ENCODE measurements at places on chromosomes 12 and 14.
A peak's percentile ranks its signal among the peaks of the same experiment; 100 is the strongest.

GRCh38 chr12:44157359-44157758 is 321.5 kb downstream of the TMEM117 start:
- DNase-seq = no peak

GRCh38 chr14:105206873-105207272 is 25.8 kb upstream of the NUDT14 start:
- DNase-seq = no peak

DNA sequence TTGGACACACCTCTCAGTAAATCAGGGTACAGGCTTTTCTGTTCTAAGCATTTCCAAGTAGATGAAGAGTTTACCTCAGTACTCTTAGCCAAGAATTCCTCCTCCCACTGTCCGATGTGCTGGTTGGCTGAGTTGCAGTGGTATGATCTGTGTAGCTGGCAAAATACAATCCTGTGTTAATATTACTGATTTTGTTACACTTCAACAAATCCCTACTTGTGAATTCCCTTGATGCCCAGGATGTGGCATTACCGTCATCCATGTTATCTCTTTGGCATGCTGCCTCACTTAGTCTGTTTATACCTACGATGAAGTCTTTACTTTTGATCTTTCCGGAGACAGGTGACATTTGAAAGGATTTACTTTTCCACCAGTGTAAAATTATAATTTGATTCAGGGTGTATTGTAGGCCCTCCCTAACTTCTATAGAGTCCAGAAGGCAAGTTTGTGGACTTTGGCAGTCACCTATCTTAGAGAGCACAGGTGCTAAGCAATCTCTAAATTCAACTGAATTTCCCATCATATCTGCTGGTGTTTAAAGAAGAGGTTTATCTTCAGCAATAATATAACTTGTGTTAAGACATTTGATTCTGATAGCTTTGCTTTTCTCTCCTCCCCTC is 10.1 kb downstream of the CCDC196 start:
- no peak for DNase-seq

GRCh38 chr14:22737052-22737451 is 29.4 kb upstream of the OXA1L start:
- DNase-seq = no peak

- DNase-seq = no peak
These were observed 151.9 kb upstream of the ABCD2 start for GRCh38 chr12:39771456-39771855.

- no peak for DNase-seq
These were observed 96.2 kb downstream of the FAR2 start for GRCh38 chr12:29245246-29245645.

GRCh38 chr14:96256407-96256806 is 397 bp downstream of the BDKRB1 start:
- DNase-seq = no peak

- DNase-seq = no peak
These were observed 2.4 kb upstream of the RXYLT1 start for GRCh38 chr12:63777340-63777739.

DNA sequence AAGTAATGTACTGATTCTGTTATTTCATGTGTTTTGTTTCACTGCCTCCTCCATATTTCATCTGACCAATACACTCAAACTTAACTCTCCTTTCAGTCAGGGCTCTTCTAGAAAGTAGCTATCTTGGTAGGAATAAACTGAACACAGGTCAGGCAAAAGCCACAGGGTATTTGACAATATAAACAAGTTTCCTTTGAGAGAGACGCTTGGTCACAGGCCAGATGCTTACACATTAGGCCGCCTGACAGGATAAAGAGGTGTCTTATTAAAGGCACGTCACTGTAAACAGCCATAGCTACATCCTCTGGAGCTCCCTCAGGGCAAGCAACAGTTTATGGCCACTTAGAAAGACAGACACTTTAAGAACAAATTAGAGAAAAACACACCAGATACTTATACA is 607.5 kb downstream of the SLC6A15 start:
- DNase-seq = no peak

DNA sequence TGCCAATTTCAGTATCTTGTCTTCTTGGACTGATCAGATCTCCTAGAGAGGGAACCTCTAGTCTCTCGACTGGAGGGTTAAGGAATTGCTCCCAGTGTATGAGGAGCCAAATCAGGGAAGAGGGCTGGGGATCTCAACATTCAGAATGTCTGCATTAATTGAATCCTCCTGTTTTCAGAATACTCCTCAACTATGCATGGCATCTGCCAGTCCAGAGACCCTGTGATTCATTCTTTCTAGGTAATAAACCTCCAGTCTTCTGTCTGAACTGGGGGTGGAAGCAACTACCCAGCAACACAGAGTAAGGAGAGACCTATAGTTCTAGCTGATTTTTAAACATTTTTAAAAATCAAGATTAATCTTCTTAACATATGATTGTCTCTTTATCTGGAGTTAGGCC is 92.7 kb downstream of the AKAP6 start:
- DNase-seq = no peak

DNA sequence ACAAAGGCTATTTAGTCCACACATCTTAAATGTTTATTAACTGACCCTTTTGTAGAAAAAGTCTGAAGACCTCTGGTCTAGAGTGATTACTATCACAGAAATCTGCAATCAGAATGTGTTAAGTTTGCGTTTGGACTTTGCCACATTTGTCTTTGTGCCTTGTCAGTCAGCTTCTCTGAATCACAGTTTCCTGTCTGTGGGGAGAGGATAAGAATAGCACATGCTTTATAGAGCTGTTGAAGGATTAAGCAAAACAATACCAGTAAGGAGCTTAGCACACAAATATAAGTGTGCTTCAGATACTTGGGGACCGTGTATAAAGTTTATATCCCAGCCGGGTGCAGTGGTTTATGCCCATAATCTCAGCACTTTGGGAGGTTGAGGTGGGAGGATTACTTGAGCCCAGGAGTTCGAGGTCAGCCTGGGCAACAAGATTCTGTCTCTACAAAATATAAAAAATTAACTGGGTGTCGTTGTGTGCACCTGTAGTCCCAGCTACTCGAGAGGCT is 63.0 kb upstream of the BTG1 start:
- no peak for DNase-seq

GRCh38 chr12:59929110-59929509 is 333.3 kb downstream of the SLC16A7 start:
- no peak for DNase-seq

- no peak for DNase-seq
These were observed 12.0 kb downstream of the TMTC1 start for GRCh38 chr12:29771786-29772185.

GRCh38 chr12:51521554-51522276 is 69.3 kb upstream of the SCN8A start:
- no peak for DNase-seq

DNA sequence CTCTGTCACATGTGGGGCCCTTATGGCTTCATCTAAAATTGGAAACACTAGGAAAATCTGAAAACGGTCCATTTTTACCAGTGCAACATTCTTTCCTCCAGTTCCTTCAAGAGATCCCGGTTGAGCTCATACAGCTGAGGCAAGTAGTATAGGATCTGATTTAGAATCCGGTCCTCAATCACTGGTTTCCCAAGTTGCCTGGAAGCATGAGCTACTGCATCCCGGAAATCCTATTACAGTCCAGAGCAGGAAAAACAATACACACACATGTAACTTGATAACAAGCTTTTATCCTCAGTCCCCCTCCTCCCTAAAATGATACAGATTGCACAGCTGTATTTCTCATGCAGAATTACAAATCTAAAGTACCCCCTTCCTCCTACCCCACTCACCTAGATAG is 67.9 kb upstream of the NR2C1 start:
- DNase-seq = no peak

GRCh38 chr14:103849151-103849886 is 1.9 kb upstream of the PPP1R13B start:
- DNase-seq = no peak

DNA sequence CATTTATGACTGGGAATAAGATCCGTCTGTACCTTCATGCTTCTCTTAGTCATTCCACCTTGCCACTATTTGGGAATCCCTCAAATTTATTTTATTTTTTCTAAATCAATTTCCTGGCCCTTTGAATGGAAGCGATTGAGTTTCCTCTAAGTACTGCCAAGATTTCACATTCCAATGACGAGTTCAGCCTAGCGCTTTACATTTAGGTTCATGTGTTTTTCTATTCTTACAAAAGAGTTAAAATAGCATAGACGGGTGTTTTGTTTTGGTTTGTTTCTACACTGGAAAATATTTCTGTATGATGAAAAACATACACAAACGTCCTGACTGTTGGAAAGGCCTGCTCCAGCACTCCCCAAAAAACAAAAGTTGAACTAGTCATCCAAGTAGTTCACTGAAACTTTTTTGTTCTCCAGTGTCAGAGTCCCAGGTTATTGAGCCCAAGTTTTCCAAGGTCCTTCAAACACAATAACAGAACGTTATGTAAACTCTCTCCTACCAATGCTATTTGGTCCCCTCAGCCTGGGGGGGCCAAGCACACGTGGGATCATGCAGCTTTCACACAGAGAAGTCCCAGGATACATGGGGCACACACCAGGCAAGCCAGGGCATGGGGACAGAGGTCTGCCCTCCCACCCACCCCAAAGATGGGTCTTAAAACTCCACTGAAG is 74.8 kb upstream of the FOXN3 start:
- DNase-seq = no peak

DNA sequence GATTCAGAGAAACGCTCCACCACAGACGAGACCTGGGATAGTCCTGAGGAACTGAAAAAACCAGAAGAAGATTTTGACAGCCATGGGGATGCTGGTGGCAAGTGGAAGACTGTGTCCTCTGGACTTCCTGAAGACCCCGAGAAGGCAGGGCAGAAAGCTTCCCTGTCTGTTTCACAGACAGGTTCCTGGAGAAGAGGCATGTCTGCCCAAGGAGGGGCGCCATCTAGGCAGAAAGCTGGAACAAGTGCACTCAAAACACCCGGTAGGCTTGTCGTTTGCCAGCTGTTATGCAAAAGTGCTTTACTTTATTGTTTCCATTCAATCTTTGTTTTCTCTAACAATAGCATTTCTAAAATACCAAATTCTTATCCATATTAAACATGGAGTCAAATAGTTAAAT is 287.3 kb downstream of the NAV3 start:
- DNase-seq = peak; percentile 73

GRCh38 chr14:100022772-100023451 is 42.3 kb upstream of the EVL start:
- DNase-seq = no peak

DNA sequence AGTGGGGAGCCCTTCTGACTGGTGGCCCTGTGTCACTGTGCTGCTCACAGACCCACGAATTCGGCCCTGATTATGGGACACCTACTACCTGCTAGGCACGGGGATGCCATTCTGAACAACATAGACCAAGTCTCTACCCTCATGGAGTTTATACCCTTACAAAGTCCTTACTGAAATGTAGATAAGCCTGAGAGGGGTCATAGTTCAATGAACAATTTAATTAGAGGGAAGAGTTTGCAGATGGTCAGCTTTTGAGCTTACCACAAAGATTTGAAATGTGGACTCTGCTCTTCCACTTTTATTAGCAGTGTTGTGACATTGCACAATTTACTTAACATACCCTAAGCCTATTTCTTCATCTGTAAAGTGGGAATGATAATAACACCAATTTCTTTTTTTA is 161.1 kb downstream of the MYRFL start:
- no peak for DNase-seq

- DNase-seq = no peak
These were observed 16.9 kb upstream of the BLTP3B start for GRCh38 chr12:100159391-100160104.

DNA sequence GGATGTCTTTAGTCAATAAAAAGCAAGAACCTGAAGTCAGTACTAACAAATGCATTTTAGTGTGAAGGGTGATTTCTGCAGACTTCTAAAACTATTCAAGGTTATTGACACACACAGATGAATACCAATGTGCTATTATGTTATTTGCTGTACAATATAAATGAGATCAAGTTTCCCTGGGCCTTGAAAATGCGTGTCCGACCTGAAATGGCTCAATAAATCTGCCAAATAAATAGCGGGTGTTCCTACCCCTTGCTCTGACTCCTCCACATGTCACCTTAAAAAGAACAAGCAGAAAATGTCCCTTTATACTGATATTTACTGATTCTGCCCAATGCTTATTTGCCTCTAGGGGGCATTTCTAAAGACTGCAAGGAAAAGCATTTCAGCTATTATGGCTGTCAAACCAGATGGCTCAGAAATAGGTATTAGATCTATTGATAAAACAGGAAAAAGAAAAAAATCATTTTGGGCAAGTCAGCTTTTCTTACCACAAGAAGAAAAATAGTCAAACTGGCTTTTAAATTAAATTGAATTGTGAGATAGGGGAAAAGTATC is 367.3 kb upstream of the KITLG start:
- DNase-seq = peak; percentile 24

DNA sequence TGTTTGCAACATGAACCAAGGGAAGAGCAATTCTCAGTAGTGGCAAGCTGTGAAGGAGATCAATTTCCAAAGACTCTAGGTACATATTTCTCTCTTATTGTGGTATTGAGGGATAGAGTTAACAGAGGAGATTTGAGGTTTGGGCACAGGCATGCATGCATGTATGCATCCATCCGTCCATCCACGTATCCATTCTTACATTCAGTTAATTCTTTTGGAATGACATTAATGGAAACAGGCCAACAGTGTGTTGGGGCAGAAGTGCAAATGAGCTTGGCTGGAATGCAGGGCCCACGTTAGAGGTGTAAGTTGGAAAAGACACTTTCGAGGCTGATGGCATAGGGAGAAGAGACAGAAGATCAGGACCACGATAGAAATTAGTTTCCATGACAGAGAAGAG is 216.9 kb upstream of the PELI2 start:
- no peak for DNase-seq

- DNase-seq = no peak
These were observed at the start of gene SRSF5 for GRCh38 chr14:69766984-69767368. Gene SRSF5, plus strand, starts transcription at chr14:69767142. Its CDS starts 1,015 bp downstream, at chr14:69768157.

DNA sequence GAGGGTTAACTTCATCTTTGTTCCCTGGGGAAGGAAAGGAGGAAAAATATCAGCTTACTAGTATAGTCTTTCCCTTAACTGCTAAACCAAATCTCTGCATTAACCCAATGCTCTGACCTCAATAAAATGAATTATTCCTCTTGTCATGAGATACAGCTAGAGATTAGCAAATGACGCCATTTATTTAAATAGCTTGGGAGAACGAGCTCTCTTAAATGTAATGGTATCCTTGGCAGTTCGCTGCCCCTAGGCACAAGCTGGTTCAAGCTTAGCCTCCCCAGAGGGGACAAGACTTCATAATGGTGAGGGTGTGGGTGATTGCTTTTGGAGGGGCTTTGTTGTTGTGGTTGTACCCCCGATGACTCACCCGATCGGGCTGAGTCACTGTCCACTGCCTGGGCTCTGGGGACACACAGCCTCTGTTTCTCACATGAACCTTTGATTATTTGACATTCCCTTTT is 19.6 kb downstream of the FNTB start:
- no peak for DNase-seq

GRCh38 chr14:63460680-63461369 is 82.4 kb downstream of the PPP2R5E start:
- no peak for DNase-seq

- no peak for DNase-seq
These were observed 8.8 kb upstream of the ULK1 start for GRCh38 chr12:131885543-131886057.

GRCh38 chr12:75389061-75389460 is 1.8 kb upstream of the GLIPR1L2 start:
- DNase-seq = no peak

GRCh38 chr14:100323121-100323941 is at the start of gene SLC25A47:
Gene SLC25A47, plus strand, starts transcription at chr14:100323339. Its CDS starts 76 bp downstream, at chr14:100323415.
- no peak for DNase-seq

GRCh38 chr12:62259631-62259992 is 592 bp upstream of the USP15 start:
- DNase-seq = no peak

GRCh38 chr12:101782273-101782731 is 43.0 kb upstream of the SYCP3 start:
- no peak for DNase-seq

All from GM23338 (cell line).